ENCODE measurements at places on chromosomes 7 and 10. TPM values are rescaled to one million over a fixed set of nuclear protein-coding genes. Genes with fewer than 3 reads are reported as not detected.

DNA sequence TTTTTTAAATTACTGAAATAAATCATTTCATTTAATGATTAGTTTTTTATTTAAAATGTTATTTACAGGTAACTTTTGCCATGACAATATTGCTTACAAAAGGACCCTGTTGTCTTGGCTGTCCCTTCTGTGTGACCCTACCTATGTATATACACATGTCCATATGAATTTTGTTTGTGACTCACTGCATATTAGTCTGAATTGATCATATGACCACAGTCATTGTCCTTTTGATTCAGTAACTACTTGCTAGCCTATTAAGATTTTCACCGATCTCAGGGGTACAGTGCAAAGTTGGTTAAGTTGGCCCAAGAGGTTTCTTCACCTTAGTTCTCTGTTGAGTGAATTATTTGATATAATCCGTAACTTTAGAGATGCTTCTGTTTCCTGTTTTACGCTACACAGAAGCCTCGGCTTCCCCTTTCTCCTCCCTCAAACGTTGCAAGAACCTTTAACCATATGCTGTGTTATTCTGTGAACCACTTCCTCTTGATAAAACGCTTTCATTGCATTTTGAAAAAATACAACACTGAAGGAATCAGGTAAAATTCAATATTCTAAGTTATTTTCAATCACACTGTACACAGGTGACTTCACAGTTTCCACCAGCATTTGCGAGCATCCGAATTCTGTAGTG lies 43.9 kb downstream of the APBB1IP start:
- no peak for DNase-seq

SPDYE11 gene
- polyA plus RNA-seq, result 0.11 TPM

RASSF4 gene
- polyA plus RNA-seq, result 75.1 TPM

GRCh38 chr7:131096267-131096927 lies 231.3 kb upstream of the MKLN1 start:
- no peak for DNase-seq

DNA sequence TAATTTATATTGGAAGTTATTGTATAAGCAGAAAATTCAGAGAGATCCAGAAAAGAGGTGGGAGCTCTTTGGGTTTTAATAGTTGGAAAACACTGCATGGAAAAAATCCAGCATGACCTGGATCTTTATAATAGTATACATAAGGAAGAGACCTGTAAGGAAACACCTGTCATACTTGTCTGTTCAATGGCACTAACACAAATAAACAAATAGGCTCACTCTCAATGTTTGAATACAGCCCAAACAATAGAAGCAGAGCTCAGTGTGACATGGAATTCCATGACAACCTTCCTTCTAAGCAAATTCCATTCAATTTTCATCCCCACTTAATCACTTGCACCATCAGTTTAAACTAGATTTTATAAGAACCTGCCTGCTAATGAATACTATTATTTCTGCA lies 31.7 kb downstream of the CISD1 start:
- no peak for DNase-seq

DNA sequence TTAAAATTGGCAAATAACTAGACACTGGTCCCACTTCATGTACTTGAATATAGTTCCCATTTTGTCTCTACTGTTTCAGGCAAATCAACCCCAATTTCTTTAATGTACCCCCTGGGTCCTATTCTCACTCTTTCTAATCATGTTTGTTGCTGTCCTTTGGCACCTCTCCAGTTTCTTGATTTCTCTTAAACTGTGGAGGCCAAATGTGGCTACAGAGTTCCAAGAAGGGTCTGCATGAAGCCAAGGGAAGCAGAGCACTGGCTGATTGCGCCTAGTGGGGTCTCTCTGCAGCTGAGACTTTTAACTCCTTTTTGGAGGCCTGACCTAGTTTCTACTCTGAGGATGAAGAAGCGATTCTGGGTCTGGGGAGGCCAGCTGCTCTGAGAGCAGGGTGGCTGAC lies 6.7 kb upstream of the ADAM12 start:
- no peak for DNase-seq

DNA sequence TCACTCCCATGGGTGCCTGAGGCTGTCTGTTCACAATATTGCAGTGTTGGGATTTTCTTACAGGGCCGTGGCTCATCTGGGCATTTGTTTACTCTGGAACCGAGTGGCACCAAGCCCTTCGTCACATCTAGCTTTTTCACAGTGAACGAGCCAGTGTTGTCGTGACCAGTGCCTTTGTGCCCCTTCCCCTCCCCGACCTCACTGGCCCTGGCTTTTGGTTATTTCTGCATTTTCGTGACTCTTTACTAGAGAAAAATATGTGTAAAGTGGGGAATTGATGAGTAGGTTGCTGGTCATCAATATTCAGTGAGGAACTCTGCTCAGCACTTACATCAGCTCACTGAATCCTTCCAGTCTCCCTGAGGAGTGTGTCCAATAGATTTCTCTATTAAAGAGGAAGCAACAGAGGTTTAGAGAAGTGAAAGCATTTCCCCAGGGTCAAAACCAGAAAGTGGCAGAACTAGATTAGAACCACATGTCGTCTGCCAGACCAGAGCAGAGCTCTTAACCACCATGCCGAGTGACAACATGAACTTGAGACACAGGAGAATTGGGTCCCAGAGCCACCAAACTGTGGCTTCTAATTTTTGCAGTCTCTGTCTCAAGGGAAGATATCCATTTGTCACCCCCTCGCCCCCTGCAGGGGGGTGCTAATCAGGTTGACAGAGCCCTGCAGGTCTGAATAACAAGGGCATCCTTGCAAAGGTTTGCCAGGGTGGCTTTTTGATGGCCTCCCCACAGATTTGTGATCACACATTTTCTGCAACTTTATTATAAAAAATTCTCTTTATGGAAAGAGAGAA lies 125.3 kb downstream of the CHN2 start:
- DNase-seq, result no peak

GRCh38 chr7:142836426-142836825 lies 18.4 kb upstream of the EPHB6 start:
- no peak for DNase-seq

PLA2G12B gene
- not detected for polyA plus RNA-seq

SMO gene
- 64.5 TPM for polyA plus RNA-seq

- DNase-seq, result no peak
These were observed 9.4 kb upstream of the GATA3 start for GRCh38 chr10:8044908-8045725.

DNA sequence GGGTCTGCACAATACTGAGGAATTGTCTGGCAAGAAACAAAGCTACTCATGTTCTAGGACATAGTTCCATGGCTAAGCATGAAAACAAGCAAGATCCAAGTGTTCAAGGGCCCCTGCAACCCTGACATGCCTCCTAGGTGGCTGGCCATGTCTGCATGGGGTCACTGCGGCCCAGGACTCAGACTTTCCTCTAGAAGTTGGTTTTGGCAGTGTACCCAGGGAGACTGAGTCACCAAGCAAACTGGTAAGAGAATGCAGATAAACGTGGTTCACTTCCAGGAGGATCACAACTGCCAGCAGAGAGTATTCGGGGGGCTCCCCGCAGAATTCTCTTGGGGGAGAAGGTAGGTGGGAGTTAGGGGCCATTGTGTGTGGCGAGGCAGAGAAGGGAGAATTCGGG lies 7.4 kb upstream of the PFKFB3 start:
- no peak for DNase-seq

DNA sequence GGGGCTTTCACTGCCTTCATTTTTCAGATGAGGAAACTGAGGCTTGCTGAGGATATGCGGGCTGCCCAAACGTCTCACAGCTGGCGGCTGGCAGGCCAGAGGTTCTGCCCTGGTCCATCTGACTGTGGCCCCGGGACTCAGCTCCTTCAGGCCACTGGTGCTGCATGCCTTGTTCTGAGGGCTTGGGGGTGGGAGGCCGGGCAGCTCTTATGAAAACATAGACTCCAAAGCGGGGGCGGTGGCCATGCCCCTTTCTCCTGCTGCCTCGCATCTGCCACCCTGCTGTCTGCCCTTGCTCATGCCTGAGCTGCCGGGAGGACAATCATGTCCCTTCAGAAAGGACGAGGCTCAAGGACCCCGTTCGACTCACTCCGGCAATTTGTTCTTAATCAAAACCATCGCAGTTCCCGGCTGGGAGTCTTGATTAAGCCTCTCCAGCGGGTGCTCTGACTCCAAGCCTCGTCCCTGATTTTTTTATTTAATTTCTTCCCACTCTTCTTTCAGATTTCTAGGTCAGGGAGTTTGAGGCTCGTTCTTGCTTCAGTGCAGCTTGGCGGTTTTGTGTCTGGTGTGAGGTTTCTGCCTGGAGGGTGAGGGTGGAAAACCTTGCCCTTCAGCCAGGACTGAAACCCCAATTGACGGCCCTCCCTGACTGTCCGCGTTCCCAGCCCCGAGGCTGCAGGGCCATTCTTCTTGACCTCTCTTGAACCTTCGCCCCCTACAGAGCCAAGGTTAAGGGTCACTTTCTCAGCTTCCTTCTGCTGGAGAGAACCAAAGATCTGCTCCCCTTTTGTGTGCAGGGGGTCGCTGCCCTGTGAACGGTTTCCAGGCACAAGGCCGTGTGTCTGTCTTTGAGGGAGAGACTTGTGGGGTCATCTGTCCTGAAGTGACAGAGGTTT lies 120.8 kb downstream of the DNAJB6 start:
- no peak for DNase-seq

FKBP6 gene
- 0.12 TPM for polyA plus RNA-seq

DNA sequence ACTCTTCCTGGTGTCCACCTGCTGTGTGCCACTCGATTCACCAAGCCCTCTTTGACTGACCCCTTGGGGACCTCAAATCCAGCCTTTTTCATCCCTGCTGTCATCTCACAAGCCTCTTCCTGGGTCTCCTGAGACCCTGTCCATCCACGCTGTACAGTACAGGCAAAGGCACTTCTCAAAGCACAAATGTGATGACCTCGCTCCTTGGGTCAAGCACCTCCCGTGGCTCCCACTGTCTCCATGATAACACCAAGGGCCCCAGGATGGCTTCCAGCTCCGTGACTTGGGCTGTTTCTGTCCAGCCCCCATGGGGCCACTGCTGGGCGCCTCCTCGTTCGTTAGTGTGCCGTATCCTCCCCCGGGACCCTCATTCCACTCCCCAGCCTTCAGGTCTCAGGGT lies 28.7 kb downstream of the PVRIG start:
- no peak for DNase-seq

DNA sequence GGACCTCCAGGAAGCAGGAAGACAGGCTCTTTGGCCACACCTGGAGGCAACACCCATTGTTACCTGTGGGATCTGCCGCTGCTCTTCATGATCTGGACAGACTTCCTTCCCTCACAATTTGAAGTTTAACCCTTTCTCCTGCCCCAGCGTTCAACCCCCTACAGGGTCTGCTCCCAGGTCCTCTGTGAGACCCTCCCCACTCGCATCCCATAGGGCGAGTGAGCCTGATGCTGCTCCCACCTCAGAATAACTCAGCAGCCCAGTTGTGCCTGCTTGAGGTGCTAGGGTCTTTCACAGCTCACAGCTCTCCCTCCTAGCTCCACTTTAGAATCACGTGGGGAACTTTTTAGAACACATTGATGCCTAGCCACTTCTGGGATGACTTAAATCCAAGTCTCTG lies 61.8 kb upstream of the C10orf90 start:
- no peak for DNase-seq

DNA sequence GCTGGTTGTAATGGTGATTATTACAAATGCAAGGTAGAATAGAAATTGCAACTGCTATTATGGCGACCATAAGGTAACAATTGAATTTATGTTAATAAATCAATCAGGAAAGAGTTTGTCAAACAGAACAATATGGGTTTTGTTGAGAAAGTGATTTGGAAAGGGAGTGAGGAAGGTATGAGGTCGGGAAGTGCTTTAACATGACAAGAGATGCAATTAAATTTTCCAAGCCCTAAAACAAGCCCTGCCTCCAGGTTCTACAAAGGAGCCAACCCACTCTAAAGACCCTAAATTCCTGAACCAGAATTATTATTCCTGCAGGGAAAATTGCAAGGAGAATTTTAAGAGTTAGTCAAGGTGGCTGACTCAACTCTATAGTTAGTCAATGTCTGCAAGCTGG lies 363.7 kb downstream of the BMPER start:
- no peak for DNase-seq
